Stimulated activated CD8-positive, alpha-beta memory T cell treated with anti-CD3 and anti-CD28 coated beads, Interleukin-4, amount 100 ng/mL, for 1 hour (primary cell): ENCODE measurements at places on chromosomes 12 and 14.

GRCh38 chr12:56001487-56002100 lies 4.5 kb downstream of the SUOX start:
- no peak for DNase-seq

- DNase-seq = no peak
Observed at GRCh38 chr14:94037954-94038353, 11.8 kb downstream of the OTUB2 start.

DNA sequence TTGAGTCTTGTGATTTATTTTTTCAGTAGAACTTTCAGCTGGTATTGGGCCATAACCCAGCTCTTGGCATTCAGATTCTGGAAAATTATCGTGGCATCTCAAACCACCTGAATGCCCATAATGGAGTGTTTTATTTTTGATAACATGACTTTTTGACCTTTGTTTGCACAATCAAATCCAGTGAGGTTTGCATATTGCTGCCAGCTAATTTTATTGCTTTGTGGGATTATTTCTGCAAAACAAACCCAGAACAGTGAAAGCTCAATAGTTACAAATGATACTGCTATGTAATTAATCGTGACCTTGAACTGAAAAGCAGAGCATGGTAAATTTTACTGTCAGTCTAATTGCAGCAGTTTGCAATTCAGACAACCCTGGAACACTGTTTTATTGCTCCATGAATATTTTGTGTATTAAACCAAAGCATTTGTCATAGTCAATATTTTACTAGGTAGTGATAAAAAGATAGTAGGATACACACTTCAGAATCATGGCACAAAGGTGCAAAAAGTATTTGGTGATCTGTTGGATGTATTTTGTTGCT lies 255.2 kb upstream of the NAV3 start:
- no peak for DNase-seq

DNA sequence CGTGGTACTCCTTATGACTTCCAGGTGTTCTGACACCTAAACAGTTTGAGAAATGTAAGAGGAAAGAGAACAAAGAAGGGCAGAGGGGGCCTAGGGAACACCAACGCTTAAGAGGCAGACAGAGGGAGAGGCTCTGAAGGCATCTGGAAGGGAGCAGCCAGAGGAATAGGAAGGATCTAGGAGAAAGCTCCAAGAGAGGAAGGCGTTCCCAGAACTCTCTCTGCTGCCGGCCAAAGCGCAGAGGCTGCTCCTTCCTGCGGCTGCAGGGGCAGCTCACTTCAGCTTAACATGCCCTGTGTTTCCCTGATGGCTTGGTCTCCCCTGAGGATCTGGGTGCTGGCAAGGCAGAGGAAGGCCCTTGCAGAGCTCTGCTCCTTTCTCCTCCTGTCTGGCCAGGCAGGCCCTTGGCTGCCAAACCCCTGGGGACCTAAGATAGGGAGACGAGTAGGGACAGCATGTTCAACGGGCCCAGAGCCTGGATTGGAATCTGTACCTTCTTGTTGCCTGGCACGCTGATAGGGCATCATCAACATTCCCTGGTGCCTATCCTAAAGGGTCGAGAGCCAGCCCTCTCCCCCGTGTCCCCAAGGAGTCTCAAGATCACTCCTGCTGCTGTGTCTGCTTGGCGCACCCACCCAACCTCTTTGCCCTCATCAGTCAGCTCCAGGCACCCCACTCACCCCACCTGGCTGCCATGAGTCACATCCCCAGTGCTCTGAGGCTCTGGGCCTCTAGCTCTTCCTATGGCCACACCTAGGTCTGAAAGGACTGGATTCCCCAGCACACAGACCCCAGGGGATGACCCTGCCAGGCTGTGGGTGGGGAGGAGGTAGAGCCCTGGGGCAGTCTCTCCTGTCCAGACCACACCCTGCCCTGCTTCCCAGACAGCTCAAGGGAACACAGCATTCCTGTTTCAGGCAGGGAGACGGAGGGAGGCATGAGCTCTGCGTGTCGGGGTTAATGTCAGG lies 45.6 kb downstream of the LTBP2 start:
- no peak for DNase-seq
